Motor neuron (in vitro differentiated cells): ENCODE measurements at places on chromosomes 2 and 18. TPM values are rescaled to one million over a fixed set of nuclear protein-coding genes. Genes with fewer than 3 reads are reported as not detected.

DNA sequence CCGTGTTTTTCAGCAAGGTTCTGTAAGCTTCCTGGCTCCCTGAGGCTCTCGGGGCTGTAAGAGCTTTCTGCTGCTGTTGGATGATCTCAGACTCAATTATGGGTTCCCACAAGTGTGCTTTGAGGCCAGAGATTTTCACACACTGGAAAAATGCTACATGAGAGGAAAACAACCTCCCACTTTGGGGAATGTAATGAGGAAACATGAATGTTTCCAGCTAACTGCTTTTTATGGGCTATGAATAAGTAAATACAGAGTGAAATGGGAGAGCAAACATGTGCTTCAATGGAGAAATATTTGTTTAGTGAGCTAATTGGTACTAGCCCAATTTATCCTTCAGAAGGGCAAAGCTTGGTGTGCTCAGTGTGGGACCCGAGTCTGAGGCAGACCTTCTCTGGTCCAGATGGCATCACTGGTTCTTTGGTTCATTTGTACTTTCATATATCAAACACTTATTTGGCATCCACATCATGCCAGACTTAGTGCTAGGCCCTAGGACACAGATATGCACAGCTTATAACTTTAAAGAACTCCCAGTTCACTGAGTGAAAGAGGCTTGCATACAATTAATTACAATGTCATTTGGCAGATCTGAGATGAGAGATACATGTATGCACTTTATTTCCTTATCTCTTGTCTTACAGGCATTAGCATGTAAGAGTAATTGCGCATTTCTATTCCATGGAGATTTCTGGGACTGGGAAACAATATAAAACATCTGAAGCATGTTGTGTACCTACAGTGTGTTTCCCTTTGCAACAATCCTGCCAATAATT lies 248.8 kb downstream of the RDH14 start:
- ATAC-seq: peak; percentile 86

- no peak for ATAC-seq
Observed at GRCh38 chr2:127410871-127411652, 7.2 kb upstream of the PROC start.

GRCh38 chr2:207279520-207279919 lies 113.8 kb upstream of the KLF7 start:
- ATAC-seq: no peak

DNA sequence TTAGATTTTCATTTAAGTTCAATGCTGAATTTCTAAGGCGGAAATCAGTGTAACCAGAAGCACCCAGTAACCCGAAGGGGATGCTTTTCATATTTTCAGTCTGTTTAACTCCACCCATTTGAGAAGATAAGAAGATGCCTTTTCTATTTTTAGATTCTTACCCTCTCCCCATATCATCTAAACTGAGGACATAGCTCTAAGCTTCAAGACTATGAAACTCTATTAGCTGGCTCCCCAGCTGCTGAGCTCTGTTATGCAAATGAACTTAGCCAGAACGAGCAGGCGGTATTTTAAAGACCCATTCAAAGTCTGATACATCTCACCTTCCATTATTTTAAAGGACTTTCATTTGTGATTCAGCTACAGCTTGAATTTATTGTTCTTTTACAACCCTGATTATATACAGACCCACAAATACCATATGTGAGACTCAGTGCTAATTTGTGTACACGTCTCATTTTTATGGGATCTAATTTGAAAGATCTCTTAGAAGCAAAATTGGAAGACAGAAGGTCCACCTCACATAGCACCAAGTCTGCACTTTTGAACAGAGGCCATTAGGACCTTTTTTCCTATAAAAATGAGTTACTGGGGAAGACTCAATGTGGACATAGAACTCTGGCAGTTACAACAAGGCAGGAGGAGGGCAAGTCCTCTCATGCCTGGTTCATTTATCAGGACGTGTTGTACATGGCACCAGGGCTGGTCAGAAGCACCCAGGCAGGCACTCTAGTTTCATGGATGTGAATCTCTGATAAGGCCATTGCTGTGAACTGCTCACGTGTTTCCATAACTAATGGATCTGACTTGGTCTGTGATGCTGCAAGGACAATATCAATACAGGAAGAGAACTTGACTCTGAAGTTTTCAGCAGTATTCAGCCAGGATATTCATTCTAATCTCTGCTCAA lies 16.3 kb downstream of the CDC42EP3 start:
- peak; percentile 49 for ATAC-seq

DNA sequence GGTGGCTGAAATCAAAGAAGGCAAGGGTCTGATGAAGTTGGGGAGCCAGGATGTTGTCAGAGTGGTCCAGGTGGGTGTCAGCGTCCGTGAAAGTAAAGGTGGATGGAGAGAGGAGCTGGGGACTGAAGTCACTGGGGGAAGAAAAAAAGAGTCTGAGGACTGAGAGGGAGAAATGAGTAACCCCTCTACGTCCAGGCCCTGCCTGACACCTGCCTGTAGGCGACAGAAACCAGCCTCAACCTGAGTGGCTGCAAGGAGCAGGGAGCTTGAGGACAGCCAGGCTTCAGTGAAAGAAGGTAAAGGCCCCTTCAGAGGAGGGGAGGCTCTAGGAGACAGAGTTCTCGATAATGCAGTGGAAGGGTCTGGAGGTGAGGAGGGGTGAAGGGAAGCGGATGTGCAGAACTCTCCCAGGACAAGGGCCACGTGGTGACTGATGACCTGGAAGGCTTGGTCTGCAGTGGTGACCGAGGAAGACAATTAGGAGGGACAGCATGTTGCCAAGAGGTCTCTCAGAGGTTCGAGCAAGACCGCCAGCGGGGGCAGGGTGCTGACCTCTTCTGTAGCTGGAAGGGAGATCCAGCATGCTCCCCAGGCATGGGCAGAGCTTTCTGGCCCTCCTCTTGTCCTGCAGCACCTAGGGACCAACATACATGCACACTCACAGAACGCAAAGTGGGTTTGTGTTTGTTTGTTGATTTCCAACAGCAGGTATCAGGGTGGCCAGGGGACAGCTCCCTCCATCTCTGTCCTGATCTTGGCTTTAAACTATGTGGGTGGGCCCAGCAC lies 86.6 kb upstream of the TMEM247 start:
- no peak for ATAC-seq

- ATAC-seq: no peak
Observed at GRCh38 chr2:225091336-225091735, 49.1 kb upstream of the DOCK10 start.

- ATAC-seq: peak; percentile 7
Observed at GRCh38 chr2:229348128-229348527, 77.0 kb upstream of the PID1 start.

DNA sequence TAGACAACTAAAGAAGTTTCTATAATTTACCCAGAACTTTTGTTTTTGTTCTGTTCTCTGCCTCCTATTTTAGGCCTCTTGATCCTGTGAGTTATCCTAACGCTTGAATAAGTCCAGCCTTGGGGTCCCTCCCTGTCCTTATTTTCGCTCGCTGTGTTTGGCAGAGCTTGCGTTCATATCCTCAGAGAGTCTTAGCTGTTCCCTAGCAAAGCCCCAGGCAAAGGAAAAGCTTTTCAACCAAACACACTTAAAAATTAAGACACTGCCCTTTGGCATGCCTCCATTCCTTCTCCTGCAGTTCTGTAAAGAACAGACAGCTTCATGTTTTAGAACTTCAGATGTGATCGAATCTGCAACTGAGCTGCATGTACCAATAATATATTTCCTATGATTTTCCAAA lies 517.2 kb downstream of the SUCLG1 start:
- ATAC-seq: no peak

DNA sequence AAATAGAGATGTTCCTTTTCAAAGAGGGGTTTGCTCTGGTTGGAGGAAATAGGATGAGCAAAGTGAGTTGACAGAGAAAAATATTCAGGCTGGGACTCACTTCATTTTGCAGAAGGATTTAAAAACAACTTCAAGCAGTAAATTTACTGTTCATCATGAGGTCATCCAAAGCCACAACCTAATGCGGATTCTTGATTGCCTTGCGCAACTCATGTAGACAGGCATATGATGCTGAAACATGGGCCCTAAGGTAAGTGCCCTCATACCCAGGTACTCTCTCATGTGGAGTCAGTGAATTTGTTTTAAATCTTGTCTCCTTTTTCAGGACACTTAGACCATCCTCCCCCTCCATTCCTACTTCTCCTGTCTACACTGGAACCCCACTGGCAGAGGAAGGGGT lies 51.9 kb upstream of the LYPD1 start:
- no peak for ATAC-seq

GRCh38 chr2:48717846-48718245 lies 37.7 kb downstream of the LHCGR start:
- ATAC-seq: no peak

- no peak for ATAC-seq
Observed at GRCh38 chr18:25335676-25336075, 16.3 kb downstream of the ZNF521 start.

DNA sequence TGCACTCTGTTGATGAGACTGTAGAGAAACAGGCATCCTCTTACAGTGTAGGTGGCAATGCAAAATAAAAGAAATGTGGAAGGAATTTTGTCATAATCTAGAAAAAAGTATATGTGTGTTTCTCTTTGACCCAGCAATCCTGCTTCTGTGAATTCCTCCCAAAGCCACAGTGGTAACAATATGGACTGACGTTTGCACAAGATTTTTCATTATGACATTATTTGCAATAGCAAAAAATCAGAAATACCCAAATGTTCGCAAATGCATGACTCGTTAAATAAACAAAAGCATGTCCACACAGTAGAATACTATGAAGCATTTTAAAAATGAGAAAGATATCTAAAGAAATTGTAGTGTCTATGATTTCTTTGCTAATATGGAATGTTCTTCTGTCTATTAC lies 255.2 kb upstream of the NRP2 start:
- no peak for ATAC-seq

GRCh38 chr2:159362816-159363251 lies 76.3 kb upstream of the WDSUB1 start:
- peak; percentile 54 for ATAC-seq

DNA sequence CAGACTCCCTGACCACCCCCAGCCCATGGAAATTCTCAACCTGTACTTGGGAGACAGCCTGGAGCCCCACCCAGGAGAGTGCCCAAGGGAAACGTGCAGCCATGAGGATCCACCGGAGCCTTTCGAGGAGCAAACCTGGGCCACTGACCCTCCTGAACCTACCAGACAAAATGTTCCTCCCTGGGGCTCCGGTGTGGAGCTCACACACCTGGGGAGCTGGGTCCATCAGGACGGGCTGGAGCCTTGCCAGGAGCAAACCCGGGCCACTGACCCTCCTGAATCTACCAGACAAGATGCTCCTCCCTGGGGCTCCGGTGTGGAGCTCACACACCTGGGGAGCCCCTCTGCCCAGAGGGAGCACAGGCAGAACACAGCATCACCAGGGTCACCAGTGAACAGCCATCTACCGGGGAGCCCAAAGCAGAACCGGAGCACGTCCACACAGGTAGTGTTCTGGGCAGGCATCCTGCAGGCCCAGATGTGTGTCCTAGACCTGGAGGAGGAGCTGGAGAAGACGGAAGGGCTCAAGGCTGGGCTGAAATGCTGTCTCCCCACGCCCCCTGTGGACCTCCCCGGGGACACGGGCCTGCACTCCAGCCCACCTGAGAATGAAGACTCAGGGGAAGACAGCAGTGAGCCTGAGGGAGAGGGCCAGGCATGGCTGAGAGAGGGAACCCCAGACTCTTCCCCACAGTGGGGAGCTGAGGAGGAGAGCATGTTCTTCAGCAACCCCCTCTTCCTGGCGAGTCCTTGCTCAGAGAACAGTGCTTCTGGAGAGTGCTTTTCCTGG lies 8.9 kb downstream of the PSD4 start:
- no peak for ATAC-seq

- peak; percentile 56 for ATAC-seq
Observed at GRCh38 chr2:210663631-210664089, 107.3 kb downstream of the CPS1 start.

DNA sequence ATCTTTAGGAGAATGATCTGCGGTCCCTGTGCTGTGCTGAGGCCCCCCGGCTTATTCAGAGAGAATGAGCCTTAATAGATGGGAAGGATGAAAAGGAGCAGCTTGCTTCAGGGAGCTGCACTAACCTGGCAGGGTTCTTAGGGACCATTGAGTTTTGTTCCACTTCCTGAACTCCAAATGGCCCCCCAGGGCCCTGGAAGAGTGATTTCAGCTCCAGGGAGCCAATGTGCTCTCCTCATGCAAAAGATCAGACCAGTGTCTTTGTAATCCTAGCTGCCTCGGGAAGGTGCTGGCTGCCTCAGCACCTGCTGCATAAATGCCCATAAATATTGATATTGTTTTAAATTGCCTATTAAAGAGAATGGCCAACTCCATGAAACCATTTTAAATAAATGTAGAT lies 210.2 kb downstream of the NCK2 start:
- ATAC-seq: peak; percentile 20

GRCh38 chr2:71166812-71167211 lies 36.4 kb downstream of the MPHOSPH10 start:
- no peak for ATAC-seq

GRCh38 chr2:113755835-113756354 lies 547 bp downstream of the SLC35F5 start:
- ATAC-seq: peak; percentile 70

GRCh38 chr2:172339371-172340010 lies 87.9 kb upstream of the ITGA6 start:
- ATAC-seq: no peak

GRCh38 chr18:32775628-32776027 lies 2.8 kb upstream of the KLHL14 start:
- ATAC-seq: no peak

DNA sequence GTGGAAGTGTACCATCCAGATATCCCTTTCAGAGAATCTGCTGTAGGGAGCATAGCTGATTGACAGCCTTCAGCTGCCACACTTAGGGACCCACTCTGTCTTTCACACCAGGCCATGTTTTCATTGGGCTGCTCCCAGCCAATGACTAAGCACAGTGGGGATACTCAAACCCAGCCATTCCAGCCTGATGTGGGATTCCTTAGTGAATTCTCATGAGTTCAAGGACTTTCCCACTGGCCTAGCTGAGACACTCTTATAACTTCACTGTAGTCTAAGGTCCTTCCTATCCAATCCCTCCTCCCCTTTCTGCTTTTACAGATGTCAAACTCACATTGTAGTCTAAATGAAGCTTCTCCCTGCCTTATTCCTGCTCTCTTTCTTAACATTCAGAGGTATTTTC lies 201.2 kb downstream of the PIK3C3 start:
- no peak for ATAC-seq

DNA sequence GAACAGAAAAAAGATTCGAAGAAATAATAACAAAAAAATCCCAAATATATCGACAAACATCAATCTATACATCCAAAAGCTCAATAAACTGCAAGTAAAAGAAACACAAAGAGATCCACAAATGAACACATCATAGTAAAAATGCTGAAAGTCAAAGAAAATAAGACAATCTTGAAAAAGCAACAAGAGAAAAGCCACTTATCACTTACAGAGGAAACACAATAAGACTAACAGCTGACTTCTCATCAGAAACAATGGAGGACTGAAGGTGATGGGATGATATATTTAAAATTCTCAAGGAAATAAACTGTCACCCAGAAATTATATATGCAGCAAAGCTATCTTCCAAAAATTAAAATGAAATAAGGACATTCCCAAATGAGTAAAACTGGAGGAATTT lies 140.3 kb downstream of the NDUFA10 start:
- ATAC-seq: no peak

The GPR45 gene
- 0.45 TPM in 1 of 2 replicates, not detected in the other for total RNA-seq

The GKN2 gene
- not detected in 2 replicates for total RNA-seq

The ACAA2 gene
- total RNA-seq: 49.7 and 51.1 TPM in 2 replicates

The TMEM247 gene
- total RNA-seq: not detected in 2 replicates

The DNER gene
- total RNA-seq: 59.3 and 61.5 TPM in 2 replicates

The KIAA2012 gene
- total RNA-seq: 0.27 and 0.38 TPM in 2 replicates

The CCDC88A gene
- total RNA-seq: 86.0 and 86.9 TPM in 2 replicates

The SDC1 gene
- 6.7 and 7.0 TPM in 2 replicates for total RNA-seq

The COLEC12 gene
- total RNA-seq: 1.0 and 1.1 TPM in 2 replicates

The DUSP2 gene
- 0.82 and 1.5 TPM in 2 replicates for total RNA-seq

The PIEZO2 gene
- 1.7 and 1.9 TPM in 2 replicates for total RNA-seq

The AOX1 gene
- 7.8 and 9.2 TPM in 2 replicates for total RNA-seq

The WDR75 gene
- total RNA-seq: 54.1 and 63.2 TPM in 2 replicates

The BMP10 gene
- total RNA-seq: not detected in 2 replicates
